ENCODE measurements at places on chromosomes 6 and 20.

DNA sequence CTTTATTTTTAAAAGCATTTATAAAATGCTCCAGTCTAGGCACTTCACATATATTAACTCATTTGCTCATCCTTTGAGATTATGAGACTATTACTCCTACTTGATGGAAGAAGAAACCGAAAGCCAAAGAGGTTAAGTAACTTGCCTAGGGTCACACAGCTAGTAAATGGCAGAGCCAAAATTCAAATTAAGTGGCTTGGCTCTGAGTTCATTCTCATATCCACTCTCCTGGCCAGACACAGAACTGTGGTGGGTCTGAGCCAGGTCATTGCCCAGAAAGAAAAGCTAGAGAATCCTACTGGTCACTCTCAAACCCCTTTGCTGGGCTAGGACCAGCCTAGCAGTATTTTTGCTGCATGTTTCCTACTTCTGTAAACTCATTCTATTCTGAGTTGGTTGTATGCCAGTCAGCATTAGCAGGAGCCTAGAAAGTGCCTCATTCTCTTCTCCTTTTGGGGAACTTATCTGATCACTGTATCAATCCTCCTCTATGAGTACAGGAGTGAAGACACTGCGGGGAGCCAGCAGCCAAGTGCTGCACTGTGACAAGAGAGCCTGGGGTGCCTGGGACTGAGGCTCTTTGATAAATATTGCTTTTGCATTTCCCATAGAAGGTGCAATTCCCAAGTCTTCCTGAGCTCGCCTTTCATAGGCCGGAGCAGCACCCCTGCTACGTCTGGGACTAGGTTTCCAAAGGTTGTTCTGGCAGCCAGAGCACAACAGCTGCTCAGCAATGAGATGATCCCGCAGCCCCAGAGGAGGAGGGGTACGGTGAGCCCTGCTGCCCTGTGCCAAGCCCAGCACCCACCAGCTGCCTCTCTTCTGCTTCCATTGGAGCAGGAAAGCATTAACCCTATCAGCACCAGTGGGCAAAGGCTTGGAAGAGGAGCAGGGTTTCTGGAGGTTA, 728.3 kb downstream of the MAFB start:
- no peak for DNase-seq

GRCh38 chr6:144418959-144419545, 133.9 kb downstream of the UTRN start:
- DNase-seq, result peak; percentile 61

DNA sequence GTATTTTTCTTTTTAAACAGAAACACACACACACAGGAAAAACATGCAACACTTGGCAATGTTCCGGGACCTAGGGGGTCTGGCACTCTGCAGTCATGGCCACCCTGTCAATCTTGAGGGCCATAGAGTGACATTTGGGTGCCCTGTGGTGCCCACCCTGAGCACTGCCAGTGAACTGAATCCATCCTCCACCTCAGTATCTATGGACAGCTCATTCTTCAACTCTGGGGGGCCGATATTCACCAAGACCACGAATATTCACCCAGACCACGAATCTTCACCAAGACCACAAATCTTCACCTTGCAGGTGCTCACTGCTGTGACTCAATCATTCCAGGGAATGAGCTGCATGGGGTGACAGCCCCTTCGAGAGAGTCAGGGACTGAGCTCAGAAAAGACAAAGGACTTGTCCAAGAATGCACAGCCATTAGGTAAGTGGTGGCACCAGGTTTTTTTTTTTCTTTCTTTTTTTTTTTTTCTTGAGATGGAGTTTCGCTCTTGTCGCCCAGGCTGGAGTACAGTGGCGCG, 19.1 kb downstream of the SNAI1 start:
- no peak for DNase-seq

GRCh38 chr6:82365016-82365795, 1.6 kb downstream of the TPBG start:
- peak; percentile 9 for DNase-seq

DNA sequence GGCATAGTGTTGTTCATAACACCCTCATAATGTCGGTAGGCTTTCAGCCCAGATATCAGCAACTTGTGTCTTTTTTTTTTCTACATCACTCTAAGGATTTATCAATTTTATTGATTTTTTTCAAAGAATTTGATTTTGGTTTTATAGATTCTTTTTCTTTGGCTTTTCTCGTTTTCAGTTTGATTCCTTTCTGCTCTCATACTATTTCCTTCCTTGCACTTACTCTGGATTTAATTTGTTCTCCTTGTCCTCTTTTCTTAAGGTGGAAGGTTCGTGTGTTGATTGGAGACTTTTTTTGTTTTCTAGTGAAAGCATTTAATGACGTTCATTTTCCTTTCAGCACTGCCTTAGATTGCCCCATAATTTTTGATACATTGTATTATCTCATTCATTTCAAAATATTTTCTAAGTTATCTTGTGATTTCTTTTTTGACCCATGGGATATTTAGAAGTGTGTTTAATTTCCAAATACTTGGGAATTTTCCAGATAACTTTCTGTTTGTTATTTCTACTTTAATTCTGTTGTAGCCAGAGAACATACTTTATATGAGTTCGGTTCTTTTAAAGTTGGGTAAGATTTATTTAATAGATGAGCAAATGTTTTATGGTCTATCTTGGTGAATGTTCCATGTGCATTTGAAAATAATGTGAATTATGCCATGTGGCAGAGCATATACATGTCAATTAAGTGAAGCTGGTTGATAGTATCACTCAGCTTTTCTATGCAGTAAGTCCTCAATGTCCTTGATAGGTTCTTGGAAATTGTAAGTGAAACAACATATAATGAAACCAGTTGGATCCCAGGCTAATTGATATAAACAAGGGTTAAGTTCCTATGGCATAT, 62.8 kb downstream of the IRF4 start:
- no peak for DNase-seq

- no peak for DNase-seq
Observed at GRCh38 chr20:16350465-16350864, 222.8 kb downstream of the KIF16B start.

- DNase-seq, result no peak
Observed at GRCh38 chr6:136303516-136303915, 13.9 kb upstream of the BCLAF1 start.

DNA sequence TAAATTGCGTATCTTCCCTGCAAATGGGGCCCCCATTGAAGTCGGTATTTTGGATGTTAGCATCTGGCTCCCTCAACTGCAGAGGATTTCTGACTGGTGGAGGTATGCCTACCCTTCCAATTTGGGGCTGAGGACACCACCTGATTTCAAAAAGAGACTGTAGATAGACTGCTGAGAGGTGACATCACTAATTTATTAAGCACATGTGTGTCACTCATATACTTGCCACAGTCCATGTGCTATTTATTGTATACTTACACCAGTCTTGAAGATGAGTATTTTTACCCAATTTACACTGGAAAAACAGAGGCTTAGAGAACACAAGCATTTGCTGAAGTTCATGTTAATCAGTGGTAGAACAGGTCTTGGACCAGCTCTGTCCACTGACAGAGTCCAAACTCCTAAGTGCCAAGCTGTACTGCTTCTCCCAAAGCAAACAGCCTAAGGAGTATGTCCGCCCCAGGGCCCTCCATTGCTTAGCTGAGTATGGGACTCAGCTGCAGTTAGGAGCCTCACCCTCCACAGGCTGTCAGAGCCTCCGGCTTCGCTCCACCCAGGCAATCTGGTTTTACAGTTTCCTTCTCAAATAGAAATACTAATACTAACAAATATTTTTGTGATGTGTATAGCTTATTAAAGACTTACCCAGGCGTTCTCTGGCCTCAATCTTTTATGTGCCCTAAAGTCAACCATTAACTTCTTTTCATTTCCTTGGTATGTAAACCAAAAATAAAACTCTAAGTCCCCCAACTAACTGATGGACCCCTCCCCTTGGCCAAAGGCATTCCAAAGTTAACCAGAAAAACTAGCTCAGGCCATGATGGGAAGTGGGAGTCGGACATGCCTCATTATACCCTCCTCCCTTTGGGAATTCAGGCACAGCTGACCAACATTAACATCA, 17.5 kb downstream of the RIN2 start:
- DNase-seq, result no peak

- peak; percentile 14 for DNase-seq
Observed at GRCh38 chr6:145544041-145544440, 191.3 kb downstream of the EPM2A start.

GRCh38 chr6:41786451-41787218, 859 bp upstream of the TOMM6 start:
- peak; percentile 65 for DNase-seq

GRCh38 chr6:46323312-46323965, 152.7 kb upstream of the ENPP5 start:
- DNase-seq, result no peak

- no peak for DNase-seq
Observed at GRCh38 chr6:130680116-130680515, 147.1 kb upstream of the SMLR1 start.

- no peak for DNase-seq
Observed at GRCh38 chr20:57317789-57318371, 11.7 kb upstream of the SPO11 start.

- DNase-seq, result no peak
Observed at GRCh38 chr6:127124680-127125079, 6.2 kb downstream of the RSPO3 start.

GRCh38 chr20:15618110-15618509, 955.1 kb downstream of the KIF16B start:
- DNase-seq, result no peak

DNA sequence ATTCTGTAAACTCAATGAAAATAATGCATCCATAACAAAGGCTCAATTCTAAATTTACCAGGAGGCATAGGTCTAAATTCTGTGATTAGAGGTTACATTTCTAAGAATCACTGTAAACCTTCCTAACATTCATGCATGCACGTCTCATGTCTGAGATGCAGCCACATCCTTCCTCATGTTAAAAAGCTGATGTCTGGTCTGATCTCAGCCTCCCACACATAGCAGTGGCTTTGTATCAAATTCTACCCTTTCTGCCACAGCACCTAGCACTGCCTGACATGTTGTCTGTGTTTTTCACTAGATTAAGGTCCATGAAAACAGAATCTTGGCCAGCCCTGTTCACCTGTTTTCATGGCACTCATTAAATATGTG, 171.1 kb downstream of the WDR27 start:
- DNase-seq, result no peak

GRCh38 chr6:127206531-127207095, 60.1 kb upstream of the RNF146 start:
- DNase-seq, result no peak

DNA sequence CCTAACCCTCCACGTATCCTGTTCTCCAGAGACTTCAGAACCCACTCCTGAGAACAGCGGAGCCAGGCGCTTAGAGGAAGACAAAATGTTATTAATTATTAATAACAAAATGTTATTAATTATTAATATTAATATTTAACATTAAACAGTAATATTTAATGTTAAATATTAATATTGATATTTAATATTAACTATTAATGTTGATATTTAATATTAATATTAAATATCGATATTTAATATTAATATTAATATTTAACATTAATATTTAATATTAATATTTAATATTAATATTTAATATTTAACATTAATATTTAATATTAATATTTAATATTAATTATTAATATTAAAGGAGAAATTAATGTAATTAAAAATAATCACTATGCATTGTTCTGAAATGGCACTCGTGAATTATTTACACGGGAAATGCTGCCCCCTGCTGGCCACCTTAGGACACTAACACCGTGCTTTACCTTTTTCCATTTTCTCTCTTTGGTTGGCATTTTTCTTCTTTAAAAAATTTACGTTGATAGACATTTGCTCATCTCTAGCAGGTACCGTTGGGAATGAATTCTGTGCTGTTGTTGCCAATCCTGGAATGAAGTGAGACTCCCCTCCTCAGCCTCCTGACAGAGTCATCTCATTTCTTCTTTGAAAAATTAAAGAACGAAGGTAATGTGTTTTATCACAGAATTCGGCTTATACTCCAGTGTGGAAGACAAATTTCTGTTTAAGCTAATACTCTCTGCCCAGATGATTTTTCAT, 7.5 kb upstream of the GGTLC1 start:
- no peak for DNase-seq

DNA sequence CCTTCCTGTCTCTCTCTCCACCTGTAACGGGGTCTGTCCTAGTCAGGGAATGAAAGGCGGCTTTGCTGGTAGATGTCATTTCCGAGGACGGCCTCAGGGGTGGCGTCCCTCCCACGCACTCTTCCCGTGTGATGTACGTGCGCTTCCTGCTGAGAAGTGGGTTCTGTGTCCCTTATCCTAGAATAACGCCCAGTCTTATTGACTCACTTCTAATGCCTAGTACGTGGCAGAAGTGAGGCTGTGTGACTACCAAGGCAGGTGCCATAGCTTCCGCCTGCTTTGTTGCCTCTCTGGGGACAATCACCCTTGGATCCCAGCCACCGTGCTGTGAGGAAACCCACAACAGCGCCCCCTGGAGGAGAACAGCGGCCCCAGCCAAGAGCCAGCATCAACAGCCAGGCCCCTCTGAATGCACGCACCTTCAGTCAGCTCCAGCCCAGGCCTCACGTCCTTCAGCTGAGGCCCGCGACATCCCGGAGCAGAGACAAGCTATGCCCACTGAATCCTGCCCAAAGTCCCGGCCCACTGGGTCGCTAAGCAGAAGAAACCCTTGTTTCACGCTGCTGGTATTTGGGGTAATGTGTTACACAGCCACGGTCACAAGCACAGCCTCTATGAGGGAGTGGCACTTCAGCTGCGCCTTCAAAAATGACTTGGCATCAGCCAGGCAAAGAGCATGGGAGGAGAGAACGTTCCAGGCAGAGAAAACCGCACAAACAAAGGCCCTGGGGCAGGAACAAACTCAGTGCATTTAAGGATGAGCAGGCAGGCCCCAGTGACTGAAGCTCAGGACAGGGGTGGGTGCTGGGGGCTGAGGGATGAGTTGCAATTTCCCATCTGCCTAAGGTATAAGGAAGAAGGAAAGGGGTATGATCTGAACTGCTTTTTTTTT, 224.2 kb downstream of the NFATC2 start:
- DNase-seq, result no peak

- DNase-seq, result no peak
Observed at GRCh38 chr6:147733686-147734085, 225.2 kb downstream of the SAMD5 start.

DNA sequence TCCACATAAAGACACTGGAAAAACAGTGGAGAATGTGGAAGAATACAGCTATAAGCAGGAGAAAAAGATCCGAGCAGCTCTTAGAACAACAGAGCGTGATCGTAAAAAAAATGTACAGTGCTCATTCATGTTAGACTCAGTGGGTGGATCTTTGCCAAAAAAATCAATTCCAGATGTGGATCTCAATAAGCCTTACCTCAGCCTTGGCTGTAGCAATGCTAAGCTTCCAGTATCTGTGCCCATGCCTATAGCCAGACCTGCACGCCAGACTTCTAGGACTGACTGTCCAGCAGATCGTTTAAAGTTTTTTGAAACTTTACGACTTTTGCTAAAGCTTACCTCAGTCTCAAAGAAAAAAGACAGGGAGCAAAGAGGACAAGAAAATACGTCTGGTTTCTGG, 57.1 kb downstream of the MAP3K4 start:
- DNase-seq, result no peak

All from foreskin melanocyte (primary cell).